ENCODE measurements at places on chromosomes 16 and 17.

GRCh38 chr16:8137606-8138005 is 452.7 kb downstream of the TMEM114 start:
- no peak for DNase-seq

DNA sequence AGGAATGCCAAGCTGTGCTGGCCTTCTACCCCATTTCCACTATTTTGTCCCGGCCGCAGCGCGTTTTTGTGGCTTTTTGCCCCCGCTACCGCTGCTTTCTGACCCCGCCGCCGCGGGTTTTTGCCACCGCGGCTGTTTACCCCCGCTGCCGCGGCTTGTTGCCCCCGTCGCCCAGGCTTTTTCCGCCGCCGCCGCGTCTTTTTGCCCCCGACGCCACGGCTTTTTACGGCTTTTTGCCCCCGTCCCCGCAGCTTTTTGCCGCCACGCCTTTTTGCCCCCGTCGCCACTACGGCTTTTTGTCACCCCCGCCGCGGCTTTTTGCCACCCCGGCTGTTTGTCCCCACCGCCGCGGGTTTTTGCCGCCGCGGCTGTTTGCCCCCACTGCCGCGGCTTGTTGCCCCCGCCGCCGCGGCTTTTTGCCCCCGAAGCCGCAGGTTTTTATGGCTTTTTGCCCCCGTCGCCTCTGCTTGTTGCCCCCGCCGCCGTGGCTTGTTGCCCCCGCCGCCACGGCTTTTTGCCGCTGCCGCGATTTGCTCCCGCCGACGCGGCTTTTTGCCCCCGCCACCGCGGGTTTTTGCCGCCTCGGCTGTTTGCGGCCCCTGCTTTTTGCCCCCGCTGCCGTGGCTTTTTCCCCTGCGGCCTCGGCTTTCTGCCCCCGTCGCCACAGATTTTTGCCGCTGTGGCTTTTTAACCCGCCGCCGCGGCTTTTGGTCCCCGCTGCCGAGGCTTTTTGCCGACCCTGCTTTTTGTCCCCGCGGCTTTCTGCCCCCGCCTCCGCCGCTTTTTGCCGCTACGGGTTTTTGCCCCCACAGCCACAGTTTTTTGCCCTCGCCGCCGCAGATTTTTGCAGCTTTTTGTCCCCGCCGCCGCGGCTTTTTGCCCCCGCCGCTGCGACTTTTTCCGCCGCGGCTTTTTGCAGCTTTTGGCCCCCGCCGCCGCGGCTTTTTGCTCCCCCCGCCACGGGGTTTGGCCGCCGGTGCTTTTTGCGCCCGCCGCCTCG is 520.4 kb upstream of the WSB1 start:
- DNase-seq, result no peak

- DNase-seq, result peak; percentile 63
Measured at GRCh38 chr17:42342242-42343008, 45.8 kb downstream of the STAT3 start.

GRCh38 chr17:74335529-74336062 is 9.6 kb downstream of the KIF19 start:
- no peak for DNase-seq

GRCh38 chr16:67843343-67843765 is 1.2 kb downstream of the THAP11 start:
- DNase-seq, result no peak

DNA sequence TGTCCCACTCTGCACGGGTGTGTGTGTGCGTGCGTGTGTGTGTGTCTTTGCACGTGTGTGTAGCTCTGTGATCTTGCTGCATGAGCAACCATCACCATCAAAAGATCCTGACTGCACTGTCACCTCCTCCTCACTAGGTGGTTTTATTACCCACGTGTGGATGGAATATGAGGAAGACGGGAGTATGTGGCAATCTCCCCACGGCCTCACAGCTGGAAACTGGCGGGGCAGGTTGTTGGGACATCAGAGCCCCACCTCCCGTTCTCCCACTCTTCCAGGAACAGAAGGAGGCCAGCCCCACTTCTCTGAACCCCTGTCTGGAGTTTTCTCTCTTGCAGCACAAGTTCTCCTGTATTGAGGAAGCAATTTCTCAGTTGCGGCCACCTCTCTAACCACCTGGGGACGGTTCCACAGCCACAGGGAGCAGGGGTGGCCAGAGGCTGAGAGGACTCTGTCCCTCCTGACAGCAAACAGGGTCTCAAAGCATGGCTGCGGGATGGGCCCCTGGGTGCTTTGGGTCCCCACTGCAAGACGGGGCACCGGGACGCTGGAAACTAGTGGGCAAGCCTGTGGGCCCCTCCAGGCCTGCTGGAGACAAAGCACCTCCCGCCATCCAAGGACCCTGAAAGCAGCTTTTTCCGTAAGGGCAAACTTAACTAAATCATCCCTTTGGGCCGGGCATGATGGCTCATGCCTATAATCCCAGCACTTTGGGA is 27.9 kb upstream of the ATP2C2 start:
- DNase-seq, result no peak

- no peak for DNase-seq
Measured at GRCh38 chr16:49340466-49340865, 33.1 kb upstream of the C16orf78 start.

DNA sequence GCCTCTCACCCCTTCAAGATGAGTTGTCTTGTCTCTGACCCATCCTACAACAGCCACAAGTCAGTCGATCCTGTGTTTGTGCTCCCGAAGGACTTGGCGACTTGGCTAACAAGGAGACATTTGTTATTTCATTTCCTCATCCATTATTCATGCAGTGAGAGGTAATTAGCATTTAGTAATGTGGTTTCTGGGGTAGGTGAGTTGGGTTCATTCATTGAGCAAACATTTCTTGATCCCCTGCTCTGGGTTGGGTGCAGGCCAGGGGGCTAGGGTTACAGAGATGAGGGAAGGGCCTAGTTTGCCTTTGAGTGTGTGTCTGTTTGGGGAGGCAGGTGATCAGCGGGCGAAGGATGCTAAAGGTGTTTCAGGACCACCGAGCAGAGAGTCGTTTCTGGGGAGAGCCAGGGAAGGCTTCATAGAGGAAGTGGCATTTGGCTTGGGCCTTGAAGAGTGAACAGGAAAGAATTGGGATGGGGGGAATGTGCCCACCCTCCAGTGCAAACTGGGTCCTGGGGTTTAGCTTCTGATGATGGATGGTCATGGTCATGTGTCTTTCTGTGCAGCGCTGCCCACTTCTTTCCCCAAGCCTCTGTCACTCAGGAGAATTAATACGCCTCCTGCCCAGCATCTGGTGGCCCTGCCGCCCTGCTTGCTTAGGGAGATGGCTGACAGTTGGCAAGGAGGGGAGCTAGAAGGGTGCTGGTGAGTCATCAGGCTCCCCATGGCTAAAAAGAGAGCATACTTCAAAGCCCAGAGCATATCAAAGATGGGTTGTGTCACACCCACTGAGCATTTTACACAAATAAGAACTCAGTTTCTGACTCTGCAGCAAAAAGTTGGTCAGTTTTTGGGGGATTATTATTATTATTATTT is 38.5 kb downstream of the MSI2 start:
- peak; percentile 41 for DNase-seq

DNA sequence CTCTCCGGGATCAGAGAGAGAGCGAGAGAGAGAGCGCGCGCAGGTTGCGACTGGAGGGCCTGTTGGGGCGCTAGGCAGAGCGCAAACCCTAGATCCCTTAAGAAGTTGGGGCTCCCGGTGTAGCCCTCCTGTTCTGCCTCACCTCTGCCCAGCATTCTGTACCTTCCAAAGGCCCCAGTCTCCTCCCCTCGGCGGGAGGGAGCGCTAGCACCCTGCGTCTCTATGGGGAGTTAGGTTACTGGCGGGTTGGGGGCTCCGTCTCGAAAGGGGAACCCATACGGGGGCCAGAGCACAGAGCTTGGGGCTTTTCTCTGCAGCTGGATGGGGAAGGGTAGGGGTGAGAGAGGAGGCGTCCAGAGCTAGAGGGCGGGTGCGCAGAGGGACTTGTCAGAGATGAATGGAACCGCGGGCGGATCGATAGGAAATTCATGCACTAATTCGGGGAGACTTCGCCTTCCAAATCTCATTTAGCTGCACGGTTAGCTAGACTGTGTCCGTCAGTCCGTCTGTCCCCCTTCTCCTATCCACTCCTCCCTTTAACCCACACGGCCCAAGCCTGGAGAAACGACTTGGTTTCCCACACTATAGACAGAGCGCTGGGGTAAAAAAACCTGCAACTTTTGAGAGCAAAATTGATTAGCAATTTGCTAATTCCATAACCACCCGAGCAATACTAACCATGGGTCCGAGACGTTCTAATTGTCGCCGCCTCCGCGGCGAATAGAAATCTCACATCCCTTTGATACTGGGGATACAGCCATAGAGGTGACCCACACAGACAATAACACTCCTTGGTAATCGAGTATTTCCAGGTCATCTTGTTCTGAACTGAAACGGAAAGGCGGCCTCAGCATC is 693 bp upstream of the HOXB4 start:
- DNase-seq, result no peak

DNA sequence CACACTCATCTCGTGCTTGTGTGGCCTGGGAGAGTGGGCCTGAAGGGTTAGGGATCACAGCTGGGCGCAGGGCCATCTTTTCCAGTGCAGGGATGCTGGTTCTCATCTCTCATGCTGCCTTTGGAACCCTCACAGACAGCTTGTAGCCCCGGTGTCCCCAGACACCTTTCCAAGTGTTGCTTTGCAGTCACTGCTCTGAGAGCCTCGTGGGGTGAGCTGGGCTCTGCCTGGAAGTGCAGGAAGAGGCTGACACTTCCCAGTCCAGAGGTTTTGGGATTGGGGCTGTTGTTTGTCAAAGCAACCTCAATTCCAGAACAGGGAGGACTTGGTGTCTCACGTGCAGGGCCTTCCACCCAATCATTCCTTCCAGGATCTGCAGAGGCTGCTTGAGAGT is 28.2 kb downstream of the TBX4 start:
- no peak for DNase-seq

DNA sequence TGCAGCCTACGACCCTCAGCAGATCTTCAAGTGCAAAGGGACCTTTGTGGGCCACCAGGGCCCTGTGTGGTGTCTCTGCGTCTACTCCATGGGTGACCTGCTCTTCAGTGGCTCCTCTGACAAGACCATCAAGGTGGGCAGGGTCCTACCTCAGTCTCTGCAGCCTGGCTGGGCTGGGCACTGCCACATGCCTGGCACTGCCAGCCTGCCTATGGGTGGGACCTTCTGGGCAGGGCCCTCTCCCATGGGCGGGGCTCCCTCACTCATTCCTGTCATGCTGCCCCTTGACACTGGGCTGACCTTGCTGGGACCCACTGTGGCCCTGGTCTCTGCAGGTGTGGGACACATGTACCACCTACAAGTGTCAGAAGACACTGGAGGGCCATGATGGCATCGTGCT is 18.3 kb downstream of the TRAF7 start:
- no peak for DNase-seq

GRCh38 chr16:945271-946047 is 25.3 kb downstream of the LMF1 start:
- DNase-seq, result no peak

- DNase-seq, result peak; percentile 81
Measured at GRCh38 chr16:31382485-31383161, 10.5 kb upstream of the ITGAD start.

DNA sequence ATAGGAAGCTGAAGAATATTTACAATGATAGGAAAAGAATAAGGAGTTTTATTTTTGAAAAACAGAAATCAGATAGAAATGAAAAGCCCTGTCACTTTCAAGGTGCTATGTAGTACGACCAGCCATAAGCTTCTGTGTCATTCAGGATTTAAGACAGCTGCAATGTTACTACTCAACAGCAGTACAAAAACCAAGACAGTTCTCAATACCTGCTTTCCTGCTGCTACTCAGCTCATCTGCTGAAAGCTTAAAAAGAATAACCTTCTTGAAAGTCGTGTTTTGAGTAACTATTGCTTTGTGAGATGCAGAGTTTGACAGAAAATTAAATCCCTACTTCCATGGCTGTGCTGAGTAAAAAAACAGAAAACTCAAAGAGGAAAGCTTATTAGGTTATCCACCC is 8.7 kb downstream of the GRB2 start:
- no peak for DNase-seq

DNA sequence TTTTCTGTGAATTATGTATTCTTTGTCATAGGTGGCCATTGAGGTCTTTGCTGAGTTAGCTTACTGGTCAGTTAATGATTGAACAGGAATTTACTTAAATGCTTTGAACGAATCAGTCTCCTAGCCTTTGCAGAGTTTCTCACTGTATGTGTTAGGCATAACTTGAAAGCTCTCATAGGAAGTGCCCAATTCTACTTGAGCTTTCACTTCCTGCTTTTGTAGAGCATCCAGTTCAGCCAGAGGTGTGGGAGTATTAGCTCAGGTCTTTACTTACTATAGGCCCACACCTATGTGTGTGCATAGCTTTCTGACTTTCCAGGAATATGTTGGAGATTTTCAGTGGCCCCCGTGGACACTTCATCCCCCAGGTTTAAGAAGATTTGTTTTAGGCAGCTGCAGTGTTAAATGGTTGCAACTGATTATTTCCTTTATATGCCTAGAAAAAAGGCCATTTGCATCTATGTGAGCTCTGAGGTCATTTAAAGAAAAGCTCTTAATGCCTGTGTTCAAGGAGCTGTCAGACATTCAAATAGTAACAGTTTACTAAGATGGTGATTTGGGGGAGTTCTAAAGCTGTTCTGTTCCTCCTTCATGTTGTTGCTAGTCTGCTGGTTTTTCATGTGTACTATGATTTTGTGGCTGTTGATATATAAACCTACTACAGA is 62.3 kb downstream of the PHKB start:
- no peak for DNase-seq

- DNase-seq, result no peak
Measured at GRCh38 chr16:20673071-20673806, 24.2 kb downstream of the ACSM1 start.

GRCh38 chr16:22300427-22301071 is 3.3 kb downstream of the POLR3E start:
- DNase-seq, result peak; percentile 61

DNA sequence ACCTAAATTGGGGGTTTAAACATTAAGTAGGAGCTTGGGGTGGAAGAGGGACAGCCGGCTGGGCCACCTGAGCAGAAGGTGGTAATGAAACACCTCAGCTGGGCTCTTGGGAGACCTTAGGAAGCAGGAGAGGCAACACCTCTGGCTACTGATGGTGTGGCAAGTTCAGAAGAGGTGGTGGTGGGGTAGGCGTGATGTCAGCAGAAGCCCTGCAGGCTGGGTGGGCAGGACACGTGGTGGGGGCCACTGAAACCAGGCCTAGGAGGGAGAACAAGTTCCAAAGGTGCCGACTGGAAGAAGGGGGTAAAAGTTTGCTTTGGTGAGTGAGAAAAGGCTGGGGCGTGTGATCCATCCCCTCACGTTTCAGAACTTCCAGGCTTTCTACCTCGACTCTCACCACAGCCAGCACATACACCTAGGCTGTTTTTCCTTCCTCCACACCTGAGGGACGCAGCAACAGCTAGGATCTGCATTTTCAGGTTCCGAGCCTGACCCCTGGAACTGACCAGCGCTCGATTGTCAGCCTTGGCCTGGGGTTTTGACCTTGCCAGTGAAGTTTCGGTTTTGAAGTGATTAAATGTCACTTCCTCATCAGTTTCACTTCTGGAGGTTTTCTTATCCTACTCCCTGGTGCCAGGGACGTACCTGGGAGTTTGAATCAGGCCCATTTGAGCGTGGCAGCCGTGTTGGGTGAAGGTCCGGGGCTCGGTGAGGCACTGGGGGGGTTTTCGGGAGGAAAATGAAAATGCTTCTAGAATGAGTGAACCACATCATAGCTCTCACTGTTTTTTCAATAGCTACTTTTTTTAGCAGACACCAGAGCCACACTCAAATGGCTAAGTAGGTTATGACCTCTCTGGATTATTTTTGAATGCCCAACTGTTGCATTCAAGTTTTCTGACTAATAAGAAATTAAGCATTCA is 10.0 kb downstream of the SNN start:
- DNase-seq, result no peak

- no peak for DNase-seq
Measured at GRCh38 chr16:15854906-15855703, 1.7 kb downstream of the MYH11 start.

All from stimulated activated CD8-positive, alpha-beta memory T cell treated with anti-CD3 and anti-CD28 coated beads, Interleukin-4, amount 100 ng/mL, for 48 hours (primary cell).